ENCODE measurements at places on chromosomes 1 and 21. TPM values are rescaled to one million over a fixed set of nuclear protein-coding genes. Genes with fewer than 3 reads are reported as not detected.

Gene SH2D1B
- not detected for total RNA-seq

Gene CDC14A
- total RNA-seq, result 2.7 TPM

Gene ACTL8
- total RNA-seq, result not detected

Gene ADAMTS5
- total RNA-seq, result 3.8 TPM

Gene PDIK1L
- total RNA-seq, result 4.2 TPM

Gene CD1E
- not detected for total RNA-seq

Gene ADGRL2
- total RNA-seq, result 226 TPM

Measured in regular cardiac myocyte (primary cell).